Esophagus muscularis mucosa (tissue), 4 donors: ENCODE measurements at places on chromosomes 4 and X. TPM values are rescaled to one million over a fixed set of nuclear protein-coding genes. Genes with fewer than 3 reads are reported as not detected.

- no peak for DNase-seq
Measured at GRCh38 chrX:78693012-78693411, 33.9 kb upstream of the RTL3 start.

GRCh38 chr4:84915396-84915780 lies 51.1 kb downstream of the WDFY3 start:
- DNase-seq: no peak

Gene PCDH18
- total RNA-seq: 62.1 TPM

Gene MAGEA2B
- total RNA-seq: not detected

DNA sequence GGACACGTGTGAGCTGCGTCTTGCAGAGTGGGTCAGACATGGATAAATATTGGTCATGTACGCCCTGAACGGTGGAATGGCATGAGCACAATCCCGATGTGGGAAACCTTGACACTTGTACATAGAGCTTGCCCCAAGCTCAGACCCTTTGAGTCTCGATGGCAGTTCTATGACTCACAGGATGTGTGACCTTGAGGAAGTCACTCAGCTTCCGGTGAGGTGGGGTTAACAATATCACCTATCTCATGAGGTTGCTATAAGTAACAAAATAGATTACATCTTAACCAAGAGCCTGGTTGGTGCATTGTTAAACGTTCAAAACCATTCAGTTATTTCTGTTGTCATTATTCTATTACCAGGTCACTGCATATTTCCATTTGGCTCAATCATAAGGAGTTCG lies 109.1 kb upstream of the TBL1X start:
- no peak for DNase-seq

DNA sequence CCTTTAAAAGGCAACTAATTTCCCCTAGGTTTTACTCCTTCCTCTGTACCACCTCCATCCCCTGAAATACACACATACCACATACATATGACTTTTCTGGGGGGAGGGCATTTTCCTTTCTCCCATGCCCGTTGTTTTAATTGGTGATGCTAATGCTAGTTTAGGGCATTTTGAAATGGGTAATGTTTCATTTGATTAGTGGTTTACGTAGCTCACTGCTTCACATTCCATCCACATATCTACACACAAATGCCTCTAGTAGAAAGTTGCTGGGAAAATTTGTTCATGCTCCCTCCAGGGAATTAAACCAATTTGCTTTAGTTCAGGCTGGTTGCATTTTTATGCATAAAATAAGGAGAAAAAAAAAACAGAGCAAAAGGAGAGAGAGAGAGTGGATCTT lies 231.2 kb downstream of the FRAS1 start:
- DNase-seq: no peak

DNA sequence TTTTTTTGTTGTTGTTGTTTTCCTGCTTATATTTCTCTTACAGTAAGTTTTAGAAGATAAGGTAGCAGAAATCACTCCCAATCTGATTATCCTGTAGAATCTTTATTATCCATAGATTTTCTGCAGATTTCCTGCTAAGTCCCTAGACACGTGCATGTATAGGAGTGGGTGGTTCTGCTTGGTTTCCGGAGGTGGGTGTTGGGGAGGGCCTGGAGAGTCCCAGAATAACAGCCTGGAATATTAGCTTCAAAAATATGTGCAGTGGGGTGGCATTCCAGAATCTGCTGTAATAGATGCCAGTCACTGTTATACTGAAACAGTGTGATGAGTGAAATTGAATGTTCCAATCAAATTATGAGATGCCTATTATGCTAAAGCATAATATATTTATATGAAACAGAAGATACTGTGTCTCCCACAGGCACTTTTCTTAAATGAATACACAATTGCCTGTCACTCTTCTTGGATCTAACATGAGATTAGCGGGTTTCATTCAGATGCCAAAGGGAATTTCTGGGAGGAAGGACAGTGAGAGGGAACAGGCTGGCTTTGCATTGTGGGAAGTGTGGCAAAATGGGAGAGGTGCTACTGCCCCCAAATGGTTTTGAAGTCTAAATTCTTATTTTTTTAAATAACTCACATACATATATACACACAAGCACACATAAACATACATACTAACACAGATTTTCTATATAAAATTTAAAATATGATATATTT lies 37.6 kb downstream of the C4orf50 start:
- no peak for DNase-seq
